MCF 10A (cell line): ENCODE measurements at places on chromosomes 13 and 19.

GRCh38 chr19:48659768-48660167, 13.0 kb downstream of the NTN5 start:
- DNase-seq: peak; percentile 65

- DNase-seq: no peak
Measured at GRCh38 chr19:34499155-34499834, 17.7 kb downstream of the WTIP start.

GRCh38 chr13:82698941-82699340, 1183.3 kb downstream of the SLITRK1 start:
- DNase-seq: peak; percentile 9

GRCh38 chr13:74743992-74744391, 609.8 kb upstream of the KLF12 start:
- DNase-seq: no peak

GRCh38 chr13:79936368-79937136, 404.4 kb downstream of the SPRY2 start:
- DNase-seq: peak; percentile 93
